ENCODE measurements at places on chromosomes 6 and 20. TPM values are rescaled to one million over a fixed set of nuclear protein-coding genes. Genes with fewer than 3 reads are reported as not detected.

FAM83C gene
- 0.03 TPM for polyA plus RNA-seq

LINC00237 gene
- polyA plus RNA-seq, result not detected

NOP56 gene
- 181 TPM for polyA plus RNA-seq

- DNase-seq, result no peak
- H3K4me3 ChIP-seq, result no peak overlapping the region
- no peaks in the 10 kb centered on the region for H3K36me3 ChIP-seq
- H3K27me3 ChIP-seq, result no peaks in the 10 kb centered on the region
- no peak overlapping the region for H3K27ac ChIP-seq
Observed at GRCh38 chr6:154381548-154381947, 24.9 kb upstream of the IPCEF1 start.

GRCh38 chr6:88890394-88890793 is 73.0 kb downstream of the RNGTT start:
- no peaks in the 10 kb centered on the region for H3K4me1 ChIP-seq
- no peak for DNase-seq
- no peaks in the 10 kb centered on the region for H3K36me3 ChIP-seq
- no peaks in the 10 kb centered on the region for H3K27me3 ChIP-seq

DNA sequence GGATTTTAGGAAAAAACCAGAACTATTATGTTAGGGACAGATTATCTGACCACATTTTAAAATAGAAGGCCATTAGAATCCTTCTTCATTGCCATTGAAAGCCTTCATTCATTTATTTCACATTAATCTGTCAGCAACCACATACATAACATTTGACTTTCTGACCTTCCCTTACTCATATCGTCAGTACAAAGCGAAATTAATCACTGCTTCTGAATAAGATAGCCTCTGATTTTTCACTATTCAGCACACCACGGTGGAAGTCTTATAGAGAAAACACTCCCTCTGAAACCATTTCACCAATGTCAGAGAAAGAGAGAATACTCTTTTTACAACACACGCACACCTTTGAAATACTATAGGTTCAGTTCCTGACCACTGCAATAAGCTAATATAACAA is 442.5 kb upstream of the ID4 start:
- H3K27me3 ChIP-seq, result no peaks in the 10 kb centered on the region
- H3K27ac ChIP-seq, result no peak overlapping the region
- H3K4me1 ChIP-seq, result no peaks in the 10 kb centered on the region

BPIFB2 gene
- not detected for polyA plus RNA-seq

GRCh38 chr6:155187994-155188706 is 75.7 kb upstream of the CLDN20 start:
- H3K27ac ChIP-seq, result no peak overlapping the region
- no peaks in the 10 kb centered on the region for H3K27me3 ChIP-seq
- no peak for DNase-seq

DNA sequence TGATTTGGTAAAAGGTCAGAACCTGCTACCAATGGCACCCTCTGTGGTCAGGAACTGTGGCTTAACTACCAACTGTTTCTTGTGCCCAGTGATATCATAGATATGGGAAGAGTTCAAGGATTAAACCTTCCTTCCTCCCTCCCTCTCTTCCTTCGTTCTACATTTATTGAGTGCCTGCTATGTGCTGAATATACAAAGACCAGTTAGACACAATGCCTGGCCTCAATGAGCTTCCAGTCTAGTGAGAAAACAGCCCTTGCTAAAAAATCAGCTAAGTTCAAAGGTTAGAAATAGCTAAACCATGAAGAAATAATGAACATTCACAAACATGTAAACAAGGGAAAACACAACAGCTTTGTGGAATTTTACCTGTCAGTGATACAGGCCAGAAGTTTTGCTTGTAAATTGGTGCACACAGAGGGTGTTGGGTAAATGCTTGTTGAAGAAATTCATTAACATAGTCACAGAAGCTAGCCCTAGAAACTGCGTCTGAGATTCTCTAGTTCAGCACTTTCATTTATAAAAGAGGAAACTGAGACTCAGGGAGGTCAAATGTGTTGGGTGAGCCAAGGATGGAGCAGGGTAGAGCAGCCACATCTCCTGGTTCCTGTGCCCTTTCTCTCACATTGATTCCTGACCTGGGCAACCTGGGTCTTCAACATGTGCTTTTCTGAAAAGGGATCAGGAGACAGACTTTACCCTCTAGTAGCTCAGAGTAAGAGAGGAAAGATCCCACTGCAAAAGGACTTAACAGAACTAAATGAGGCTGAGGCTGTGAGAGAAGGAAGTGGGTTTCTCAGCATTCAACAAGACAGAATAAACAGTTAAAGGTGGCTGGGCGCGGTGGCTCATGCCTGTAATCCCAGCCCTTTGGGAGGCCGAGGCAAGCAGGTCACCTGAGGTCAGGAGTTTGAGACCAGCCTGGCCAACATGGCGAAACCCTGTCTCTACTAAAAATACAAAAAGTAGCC is 14.4 kb upstream of the FOXO3 start:
- H3K27me3 ChIP-seq, result no peaks in the 10 kb centered on the region
- no peaks in the 10 kb centered on the region for H3K4me1 ChIP-seq
- no peak overlapping the region for H3K27ac ChIP-seq

- H3K4me3 ChIP-seq, result no peak overlapping the region
- H3K27me3 ChIP-seq, result no peaks in the 10 kb centered on the region
- no peaks in the 10 kb centered on the region for H3K36me3 ChIP-seq
- H3K4me1 ChIP-seq, result peaks cover 53% of the 10 kb centered on the region
- no peak for DNase-seq
- H3K27ac ChIP-seq, result peak overlapping the region; percentile 26
Observed at GRCh38 chr20:1898482-1899240, 3.5 kb downstream of the SIRPA start.

SYNDIG1 gene
- polyA plus RNA-seq, result 0.91 TPM

RIPPLY2 gene
- 2.1 TPM for polyA plus RNA-seq

DNA sequence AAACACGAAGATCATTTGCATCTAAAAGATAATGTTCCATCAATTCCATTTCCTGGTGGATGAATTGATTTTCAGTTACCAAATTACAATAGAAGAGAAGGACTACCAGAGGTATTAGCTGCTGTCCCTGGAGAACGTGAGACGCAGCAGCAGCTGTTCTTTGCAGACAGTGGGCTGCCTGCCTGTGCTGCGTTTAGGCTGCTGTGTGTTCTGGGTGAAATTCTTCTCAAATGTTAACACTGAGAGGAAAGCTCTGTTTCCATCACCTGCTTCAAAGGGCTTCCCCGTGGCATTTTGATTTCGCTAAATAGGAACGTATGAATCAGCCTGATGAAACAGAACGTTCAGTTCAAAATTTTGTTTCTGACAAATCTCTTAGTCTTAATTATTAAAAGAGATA is 362.2 kb downstream of the C6orf118 start:
- no peak overlapping the region for H3K27ac ChIP-seq
- H3K27me3 ChIP-seq, result no peaks in the 10 kb centered on the region
- H3K36me3 ChIP-seq, result no peaks in the 10 kb centered on the region
- no peak for DNase-seq
- H3K4me1 ChIP-seq, result no peaks in the 10 kb centered on the region

DNA sequence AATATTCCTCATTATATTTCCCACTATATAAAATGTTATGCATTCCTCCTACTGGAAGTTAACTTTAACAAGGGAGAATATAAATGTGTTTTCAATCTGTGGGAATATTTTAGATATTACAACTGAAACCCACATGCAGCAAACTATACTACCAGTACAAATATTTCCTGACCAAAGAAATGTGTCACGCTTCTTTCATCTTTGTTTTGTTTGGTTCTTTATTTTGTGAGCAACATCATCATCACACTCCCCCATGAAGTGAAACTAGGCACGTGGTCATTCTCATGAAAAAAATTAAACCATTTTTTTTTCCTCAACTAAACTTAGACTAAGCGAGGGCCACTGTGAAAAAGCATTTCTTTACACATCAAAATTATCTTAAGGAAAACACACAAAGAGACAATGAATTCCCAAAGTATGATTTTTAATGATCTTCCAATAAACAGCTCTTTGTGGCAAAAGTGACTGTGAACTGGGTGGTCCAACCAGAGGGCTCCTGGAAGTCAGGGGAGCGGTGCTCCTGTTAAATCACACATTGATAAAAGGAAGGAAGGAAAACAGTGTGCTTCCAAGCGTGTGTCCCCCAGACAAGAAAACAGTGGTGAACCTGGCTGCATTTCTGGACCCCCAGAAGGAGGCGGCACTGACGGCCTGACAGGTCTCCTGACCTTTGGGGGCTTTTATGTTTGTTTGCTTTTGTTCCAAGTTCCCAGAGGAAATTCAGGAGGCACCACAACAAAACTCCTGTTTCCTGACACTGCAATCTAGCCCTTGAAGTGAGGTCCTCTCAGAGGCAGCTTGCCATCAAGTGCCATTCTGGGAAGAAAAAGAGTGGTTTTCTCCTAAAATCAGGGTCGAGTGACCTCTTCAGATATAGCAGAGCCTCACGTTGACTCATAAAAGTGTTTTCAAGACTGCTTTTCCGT is 166.8 kb upstream of the FOXQ1 start:
- no peak for DNase-seq
- H3K27ac ChIP-seq, result no peak overlapping the region
- H3K36me3 ChIP-seq, result no peaks in the 10 kb centered on the region
- no peak overlapping the region for H3K4me3 ChIP-seq
- no peaks in the 10 kb centered on the region for H3K4me1 ChIP-seq
- H3K27me3 ChIP-seq, result peaks cover 13% of the 10 kb centered on the region

ATP6V1G2 gene
- polyA plus RNA-seq, result 5.6 TPM

DNA sequence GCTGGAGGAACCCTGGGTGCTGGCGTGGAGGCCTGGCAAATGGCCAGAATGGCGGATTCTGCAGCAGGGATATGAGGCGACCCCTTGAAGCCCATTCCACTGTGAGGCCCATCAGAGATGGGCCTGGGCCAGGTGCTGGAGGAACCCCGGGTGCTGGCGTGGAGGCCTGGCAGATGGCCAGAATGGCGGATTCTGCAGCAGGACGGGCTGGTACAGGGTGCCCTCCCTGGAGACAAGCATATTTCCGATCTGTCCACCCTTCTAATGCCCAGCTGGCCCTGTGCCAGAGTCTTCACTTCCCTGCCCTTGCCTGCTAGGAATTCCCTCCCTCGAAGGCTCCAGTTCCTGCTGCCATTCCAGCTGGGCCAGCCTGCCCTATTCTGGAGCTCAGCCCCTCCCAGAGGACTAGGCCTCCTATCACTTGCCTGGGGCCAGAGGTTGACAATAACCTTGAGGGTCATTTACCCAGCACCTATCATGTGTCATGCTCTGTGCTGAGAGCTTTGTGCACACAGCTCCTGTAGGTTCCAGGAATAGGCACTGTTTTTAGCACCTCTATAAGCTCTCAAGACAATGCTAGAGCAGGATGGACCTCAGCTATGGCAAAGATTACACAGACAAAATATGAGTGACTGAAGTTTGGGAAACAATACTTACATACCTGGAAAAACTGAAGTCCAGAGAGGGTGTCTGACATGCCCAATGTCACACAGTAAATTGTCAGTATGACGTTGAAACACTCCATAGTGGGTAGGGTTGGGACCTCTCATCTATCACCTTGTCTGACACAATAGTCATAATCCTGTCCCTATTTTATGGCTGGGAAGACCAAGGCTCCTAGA is 21.4 kb downstream of the SUN5 start:
- no peaks in the 10 kb centered on the region for H3K27me3 ChIP-seq
- H3K4me3 ChIP-seq, result no peak overlapping the region
- no peaks in the 10 kb centered on the region for H3K4me1 ChIP-seq
- no peak for DNase-seq
- H3K36me3 ChIP-seq, result no peaks in the 10 kb centered on the region

All from adrenal gland (tissue), 19 donors.